ENCODE measurements at places on chromosomes 2 and 18.
A peak's percentile ranks its signal among the peaks of the same experiment; 100 is the strongest.

DNA sequence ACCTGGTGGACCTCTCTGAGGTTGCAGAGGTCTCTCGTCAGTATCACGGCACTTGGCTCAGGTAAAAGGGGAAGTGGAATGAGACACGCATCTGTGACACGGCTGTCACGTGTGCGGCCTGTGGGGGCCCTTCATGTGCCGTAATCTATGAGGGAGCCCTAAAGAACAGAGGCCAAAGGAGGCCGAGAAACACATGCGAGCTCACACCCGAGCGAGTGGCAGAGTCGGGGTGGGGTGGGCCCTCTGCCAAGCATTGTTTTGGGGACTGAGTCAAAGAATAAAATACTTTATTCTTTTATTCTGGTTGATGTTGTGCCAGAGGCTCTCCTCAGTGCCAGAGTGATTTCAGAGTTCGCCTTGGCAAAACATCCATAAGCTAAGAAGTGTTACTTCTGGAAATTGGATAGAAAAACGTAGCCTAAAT, 43.3 kb downstream of the PLB1 start:
- peak; percentile 57 for DNase-seq

DNA sequence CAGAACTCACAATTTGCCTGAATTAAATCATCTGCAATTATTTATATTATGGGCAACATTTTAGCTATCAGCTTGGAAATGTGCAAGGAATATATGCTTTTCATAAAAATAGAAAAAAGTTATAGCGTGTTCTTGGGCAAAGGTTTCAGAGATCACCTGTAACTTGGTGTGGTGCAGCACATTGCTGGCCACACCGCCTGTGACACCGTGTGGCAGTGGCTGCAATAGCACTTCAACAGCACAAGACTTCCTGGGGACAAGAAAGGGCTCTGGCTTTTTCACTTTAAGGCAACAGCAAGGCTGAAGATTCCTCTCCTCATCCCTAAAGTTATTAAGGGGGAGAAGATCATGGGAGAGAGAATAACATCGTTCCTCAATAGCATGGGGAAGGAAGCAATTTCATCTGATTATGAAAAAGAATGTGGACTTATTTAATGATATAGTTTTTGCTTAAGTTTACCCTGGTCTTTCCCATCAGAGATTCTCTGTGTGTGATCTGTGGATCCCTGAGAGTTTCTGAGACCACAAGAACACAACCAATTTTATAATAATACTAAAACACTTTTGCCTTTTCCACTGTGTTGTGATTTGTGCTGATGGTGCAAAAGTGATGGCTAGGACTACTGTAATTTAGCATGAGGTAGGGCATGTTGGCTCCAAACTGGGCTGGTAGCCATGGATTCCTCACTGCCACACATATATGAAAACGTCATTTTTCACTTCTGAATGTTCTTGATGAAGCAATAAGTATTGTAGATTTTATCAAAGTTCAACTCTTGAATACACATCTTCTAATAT, 15.0 kb upstream of the SERPINB3 start:
- no peak for DNase-seq

GRCh38 chr2:129369437-129369836, 610.0 kb upstream of the RAB6C start:
- DNase-seq: no peak

DNA sequence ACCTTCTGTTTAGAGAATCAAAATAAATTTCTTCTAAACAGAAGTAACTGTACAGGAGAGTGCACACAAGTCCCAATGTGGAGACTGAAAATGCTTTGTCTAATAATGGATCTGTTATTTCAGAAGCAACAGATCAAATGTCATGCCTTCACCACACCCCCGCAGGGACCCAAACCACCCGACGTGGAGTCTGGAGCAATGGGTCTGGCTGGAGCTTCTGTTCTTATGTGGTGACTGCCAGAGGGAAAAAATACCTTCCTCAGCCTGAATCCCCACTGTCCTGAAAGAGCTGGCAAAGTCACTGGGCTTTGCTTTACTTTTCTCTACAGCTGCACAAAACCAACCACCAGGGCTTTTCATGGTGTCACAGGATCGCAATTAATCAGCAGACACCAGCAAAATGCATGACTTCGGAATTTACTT, 119.0 kb upstream of the ZFP36L2 start:
- no peak for DNase-seq

GRCh38 chr2:202680512-202680911, 45.7 kb downstream of the FAM117B start:
- DNase-seq: no peak

DNA sequence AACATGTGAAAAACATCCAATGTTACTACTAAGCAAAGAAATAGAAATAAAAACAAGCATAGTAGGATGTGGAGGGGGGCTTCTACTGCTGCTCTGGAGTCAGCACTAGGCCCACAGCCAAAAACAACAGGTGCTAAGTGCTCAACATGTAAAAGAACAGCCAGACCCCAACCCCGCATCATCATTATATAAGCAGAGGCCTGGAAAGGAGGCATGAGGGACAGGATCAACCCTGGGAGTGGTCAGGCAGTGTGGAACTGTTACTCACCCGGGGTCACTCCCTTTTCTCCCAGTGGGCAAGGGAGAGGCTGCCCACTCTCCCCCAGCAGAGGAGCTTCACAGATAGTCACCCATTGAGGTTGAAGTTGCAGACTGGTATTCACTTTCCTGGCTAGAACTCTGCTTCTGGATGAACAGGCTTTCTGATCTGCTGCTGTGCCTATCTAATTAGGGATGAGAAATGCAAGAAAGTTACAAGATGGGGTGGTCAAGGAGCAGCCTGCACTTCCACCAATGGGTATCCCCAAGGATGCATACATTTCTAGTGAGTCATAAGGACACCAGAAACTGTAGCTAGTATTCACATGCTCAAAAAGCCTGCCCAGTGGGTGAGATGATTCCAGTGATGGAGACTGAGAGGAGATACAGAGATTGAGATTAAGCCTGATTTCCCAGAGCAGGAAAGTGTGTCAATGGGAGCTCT, 480.1 kb upstream of the TCF4 start:
- peak; percentile 20 for DNase-seq

All from fibroblast of pulmonary artery (primary cell).